Kidney epithelial cell (primary cell): ENCODE measurements at places on chromosomes 4 and X. TPM values are rescaled to one million over a fixed set of nuclear protein-coding genes. Genes with fewer than 3 reads are reported as not detected.

Gene CT45A3
- total RNA-seq: not detected in 2 replicates

Gene SLC9A7
- 9.8 and 12.3 TPM in 2 replicates for total RNA-seq

Gene TRIM75
- total RNA-seq: not detected in 2 replicates

Gene NHS
- total RNA-seq: 8.6 and 9.8 TPM in 2 replicates

Gene MSX1
- 1.0 and 1.6 TPM in 2 replicates for total RNA-seq

Gene EDA
- total RNA-seq: 2.5 and 4.1 TPM in 2 replicates

Gene CAMK2D
- 28.1 and 36.2 TPM in 2 replicates for total RNA-seq

Gene BCLAF3
- total RNA-seq: 4.5 and 6.0 TPM in 2 replicates

Gene MAGEC1
- total RNA-seq: not detected in 2 replicates

Gene SHROOM3
- total RNA-seq: 42.5 and 45.1 TPM in 2 replicates

Gene RXFP1
- not detected in 2 replicates for total RNA-seq

DNA sequence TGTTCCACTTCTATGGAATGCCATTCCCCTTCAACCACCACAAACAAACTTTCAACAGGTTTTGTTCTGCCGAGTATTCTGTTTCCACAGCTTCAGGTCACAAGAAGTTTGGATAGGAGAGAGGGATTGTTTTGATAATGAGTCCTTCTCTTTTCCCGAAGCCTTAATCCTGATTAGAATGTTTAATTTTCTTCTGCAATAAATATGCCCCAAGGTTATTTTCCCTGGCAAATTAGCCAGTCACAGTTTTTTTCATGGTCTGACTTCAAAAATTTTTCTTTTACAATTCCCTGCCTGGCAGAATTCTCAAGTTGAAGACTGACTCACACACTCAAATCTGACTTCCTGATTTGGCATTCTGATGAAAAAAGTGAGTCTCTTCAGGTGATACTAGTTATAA lies 33.1 kb upstream of the EDNRA start:
- no peak for DNase-seq

DNA sequence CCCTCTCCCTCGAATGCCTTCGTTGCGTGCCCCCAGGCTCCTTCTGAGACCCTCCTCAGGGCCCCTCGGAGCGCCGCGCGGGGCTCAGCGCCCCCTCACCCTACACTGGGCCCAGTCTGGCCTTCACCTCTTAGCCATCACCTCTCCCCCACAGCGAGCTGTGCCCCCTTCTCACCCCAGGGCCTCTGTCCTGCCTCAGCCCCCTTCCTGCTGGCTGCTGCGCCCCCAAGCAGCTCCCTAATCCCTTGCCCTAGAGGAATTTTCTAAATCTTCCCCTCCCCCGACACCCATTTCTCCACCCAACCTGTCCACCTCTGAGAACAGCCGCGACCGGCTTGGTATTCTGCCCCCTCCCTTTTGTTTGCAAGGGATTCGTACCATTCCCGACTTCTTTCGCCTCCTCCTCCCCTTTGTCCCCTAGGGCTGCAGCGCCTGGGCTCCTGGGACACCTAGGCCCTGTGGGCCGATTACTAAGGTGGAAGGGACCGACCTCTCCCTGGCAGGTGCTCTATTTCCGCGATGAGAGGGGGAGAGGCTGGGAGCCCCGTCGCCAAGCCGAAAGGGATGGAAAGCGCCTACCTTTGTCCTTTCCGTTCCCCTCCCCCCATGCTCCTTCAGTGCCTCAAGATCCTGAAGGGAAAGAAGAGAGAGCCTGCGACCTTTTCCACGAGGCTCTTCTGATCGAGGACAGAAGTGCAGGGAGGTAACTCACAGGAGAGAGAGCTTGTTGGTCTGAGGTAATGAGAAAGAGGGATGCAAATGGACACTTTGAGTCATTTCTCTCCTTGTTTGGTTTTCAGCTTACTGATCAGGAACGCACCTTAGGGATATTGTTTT lies 10.9 kb downstream of the DLG3 start:
- DNase-seq: no peak

GRCh38 chrX:39633293-39633692 lies 464.5 kb downstream of the BCOR start:
- no peak for DNase-seq

DNA sequence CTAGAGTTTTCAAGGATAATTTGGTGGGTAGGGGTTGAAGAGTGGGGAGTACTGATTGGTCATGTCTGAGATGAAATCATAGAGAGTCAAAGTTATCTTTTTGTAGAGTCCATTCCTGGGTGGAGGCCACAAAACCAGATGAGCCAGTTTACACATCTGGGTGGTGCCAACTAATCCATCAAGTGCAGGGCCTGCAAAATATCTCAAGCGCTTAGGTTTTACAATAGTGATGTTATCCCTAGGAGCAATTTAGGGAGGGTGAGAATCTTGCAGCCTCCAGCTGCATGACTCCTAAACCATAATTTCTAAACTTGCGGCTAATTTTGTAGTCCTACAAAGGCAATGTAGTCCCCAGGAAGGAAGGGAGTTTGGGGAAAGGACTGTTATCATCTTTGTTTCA lies 988.3 kb upstream of the LCORL start:
- no peak for DNase-seq

DNA sequence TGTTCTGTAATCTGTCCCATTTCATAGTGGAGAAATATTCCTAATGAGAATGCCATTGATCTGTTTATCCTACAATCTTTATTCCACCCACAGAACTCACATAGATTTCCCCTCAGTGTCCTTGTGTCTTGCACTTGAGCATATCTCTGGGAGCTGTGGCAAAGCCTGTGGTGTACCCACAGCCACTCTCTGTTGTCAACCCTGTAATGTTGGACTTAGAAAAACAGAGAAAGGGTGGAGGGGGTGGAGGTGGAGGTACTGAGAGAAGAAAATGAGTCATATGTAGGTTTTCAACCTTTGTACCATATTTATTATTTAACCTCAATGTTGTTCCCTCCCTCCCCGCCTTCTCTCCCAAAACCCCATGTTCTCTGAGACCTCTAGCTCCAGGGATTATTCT lies 46.9 kb upstream of the TLL1 start:
- no peak for DNase-seq

GRCh38 chrX:47202877-47203276 lies 9.2 kb downstream of the UBA1 start:
- DNase-seq: no peak

- DNase-seq: no peak
Observed at GRCh38 chr4:16764622-16765021, 133.8 kb downstream of the LDB2 start.

GRCh38 chr4:52996261-52997131 lies 134.4 kb downstream of the RASL11B start:
- DNase-seq: no peak

DNA sequence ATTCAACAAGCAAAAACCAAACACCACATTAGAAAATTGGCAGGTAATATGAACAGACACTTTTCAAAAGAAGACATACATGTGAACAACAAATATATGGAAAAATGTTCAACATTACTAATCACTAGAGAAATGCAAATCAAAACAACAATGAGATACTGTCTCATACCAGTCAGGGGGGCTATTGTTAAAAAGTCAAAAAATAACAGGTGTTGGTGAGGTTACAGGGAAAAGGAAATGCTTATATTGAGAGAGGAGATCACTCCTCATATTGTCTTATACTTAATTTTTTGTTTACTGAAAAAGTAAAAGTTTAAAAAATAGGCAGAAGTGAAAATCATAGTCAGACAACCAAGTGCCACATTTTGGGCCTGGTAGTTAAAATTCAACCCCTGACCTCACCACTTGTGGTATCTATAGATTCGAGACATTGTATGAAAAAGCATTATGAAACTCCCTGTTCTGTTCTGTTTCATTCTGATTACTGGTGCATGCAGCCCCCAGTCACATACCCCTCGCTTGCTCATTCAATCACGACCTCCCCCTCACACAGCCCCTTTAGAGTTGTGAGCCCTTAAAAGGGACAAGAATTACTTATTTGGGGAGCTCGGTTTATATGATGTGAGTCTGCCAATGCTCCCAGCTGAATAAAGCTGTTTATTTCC lies 153.7 kb upstream of the FGF16 start:
- DNase-seq: no peak

- no peak for DNase-seq
Observed at GRCh38 chrX:2406891-2407518, 93.8 kb downstream of the DHRSX start.

- no peak for DNase-seq
Observed at GRCh38 chrX:16469870-16470269, 180.1 kb upstream of the S100G start.
